ENCODE measurements at places on chromosomes 3 and 15.

- DNase-seq: no peak
Measured at GRCh38 chr3:37139567-37140052, 34.8 kb downstream of the LRRFIP2 start.

DNA sequence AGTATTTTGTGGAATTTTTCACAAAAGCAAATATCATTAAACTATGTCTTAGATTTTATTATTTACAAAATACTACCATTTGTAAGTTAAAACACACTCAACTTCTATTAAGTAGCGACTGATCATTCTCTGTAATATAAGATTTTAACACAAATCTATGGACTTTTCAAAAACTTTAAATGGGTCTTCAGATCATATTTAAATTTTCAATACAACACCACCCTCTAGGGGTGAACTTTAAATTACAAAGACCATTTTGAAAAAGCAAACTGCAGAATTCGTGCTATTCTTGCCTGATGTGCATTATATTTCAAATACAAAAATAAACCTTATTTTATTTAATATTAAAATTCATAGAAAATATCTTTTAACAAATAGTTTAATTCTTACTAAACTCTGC is 8.2 kb upstream of the VGLL4 start:
- DNase-seq: no peak

- DNase-seq: no peak
Measured at GRCh38 chr3:12579905-12580304, 23.0 kb downstream of the MKRN2 start.

GRCh38 chr15:67120839-67121643 is 55.6 kb downstream of the SMAD3 start:
- DNase-seq: peak; percentile 81

DNA sequence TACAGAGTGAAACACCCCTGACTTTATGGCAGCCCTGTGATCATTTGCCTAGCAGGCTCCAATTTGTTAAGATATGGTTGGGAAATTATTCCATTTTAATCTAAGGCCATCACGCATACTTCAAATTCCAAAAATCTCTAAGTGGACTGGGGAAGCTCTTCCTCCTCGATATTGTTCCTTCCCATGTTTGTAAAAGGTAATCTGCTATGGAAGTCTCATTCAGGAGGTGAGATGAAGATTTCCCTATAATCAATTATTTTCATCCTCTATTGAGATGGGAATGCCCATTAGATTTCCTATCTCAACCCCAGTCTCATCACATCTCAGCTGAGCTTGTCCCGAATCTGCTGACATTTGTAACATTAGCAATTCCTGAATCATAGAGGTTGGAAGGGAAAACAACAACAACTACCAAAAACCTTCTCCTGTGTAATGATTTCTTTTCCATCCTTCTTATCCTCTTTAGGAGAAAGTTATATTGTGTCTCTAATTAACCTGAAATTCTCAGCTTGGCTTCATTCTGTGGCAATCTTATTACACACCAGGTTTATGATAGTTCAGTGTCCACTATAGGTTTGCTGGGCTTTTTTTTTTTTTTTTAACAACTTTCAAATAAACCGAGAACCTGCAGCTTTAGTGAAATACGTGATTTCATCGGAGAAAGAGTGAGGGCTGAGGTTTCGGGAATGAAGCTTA is 2.2 kb upstream of the NR2F2 start:
- no peak for DNase-seq

Measured in stimulated activated CD8-positive, alpha-beta memory T cell treated with anti-CD3 and anti-CD28 coated beads, Interleukin-12 subunit alpha, Interleukin-12 subunit beta, amount 100 ng/mL, for 1 hour (primary cell).